ENCODE measurements at places on chromosomes 5 and 9. TPM values are rescaled to one million over a fixed set of nuclear protein-coding genes. Genes with fewer than 3 reads are reported as not detected.

The HDHD3 gene
- total RNA-seq, result 32.2 TPM

The ANKRD20A1 gene
- total RNA-seq, result 0.81 TPM

The CD14 gene
- 8.8 TPM for total RNA-seq

The SGCD gene
- total RNA-seq, result 0.32 TPM

The IPPK gene
- 5.9 TPM for total RNA-seq

The ANKRD31 gene
- 0.93 TPM for total RNA-seq

The CDKN2A gene
- 14.8 TPM for total RNA-seq

The IL4 gene
- 6.0 TPM for total RNA-seq

The PCDHGA3 gene
- total RNA-seq, result not detected

The CCL21 gene
- not detected for total RNA-seq

GRCh38 chr5:163565931-163566608, 60.7 kb downstream of the MAT2B start:
- DNase-seq, result peak; percentile 5

DNA sequence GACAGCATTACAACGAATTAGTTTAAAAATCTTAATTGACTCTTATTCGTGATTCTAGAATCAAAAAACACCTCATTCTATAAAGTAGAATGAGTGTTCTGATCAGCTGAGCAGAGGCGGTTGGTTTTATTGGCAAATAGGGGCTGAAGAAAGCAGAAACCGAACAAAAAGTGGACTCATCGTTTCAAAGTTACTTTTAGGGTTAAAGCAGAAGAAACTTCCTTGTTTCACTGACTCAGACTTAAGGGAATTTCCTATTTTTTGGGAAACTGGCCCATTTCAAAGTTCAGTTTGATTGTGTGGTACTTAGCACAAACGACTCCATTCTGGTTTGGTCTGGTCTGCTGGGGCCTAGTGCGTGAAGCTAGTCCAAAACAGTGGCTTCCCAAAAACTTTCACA, 862 bp upstream of the NDUFB6 start:
- DNase-seq, result no peak

- DNase-seq, result no peak
Measured at GRCh38 chr9:136899196-136899595, 12.9 kb downstream of the TRAF2 start.

DNA sequence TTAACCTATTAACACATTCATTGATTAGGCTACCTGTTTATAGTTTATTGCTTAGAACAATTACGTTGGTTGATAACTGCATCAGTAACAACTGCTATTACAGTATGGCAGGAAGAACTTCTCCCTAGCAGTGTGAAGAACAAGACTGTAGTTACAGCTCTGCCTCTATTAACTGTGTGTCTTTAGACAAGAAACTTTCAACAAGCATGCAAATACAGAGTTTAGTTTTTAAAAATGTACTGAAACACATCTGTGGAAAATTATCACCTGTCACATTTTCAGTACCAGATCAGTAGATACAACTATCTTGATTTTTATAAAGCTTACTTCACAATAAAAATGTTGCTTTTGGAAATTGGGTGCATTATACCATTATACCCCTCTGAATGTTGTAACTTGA, 22.2 kb downstream of the ELL2 start:
- DNase-seq, result no peak

DNA sequence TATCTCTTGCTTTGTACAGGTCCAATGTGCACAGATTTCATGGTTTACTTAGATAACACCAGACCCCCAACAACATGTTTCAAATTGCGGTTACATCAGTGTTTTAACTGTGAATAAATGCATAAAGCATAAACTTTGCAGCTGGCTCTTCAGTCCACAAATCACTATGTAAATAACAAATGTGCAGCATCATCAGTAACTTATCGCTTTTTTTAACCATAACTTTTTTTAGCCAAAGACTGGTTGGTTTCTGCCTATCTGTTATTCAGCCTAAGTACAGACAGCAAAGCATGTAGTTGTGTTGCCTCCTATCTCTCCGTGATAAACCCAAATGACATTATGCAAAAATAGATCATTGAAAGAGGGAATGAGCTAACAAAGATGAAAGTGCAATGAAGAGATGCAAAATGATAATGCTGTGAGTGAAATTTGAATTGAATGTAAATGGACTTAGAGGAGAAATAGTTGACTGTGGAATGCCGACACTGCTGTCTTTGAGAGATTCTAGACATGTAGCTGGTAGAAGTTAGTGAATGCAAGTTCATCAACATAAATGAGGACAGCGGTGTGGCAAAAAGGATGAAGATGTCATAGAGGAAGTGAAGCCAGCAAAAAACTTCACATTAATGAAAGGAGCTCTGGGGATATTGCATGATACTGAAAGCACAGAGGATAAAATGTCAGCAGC, 108.8 kb downstream of the PDE8B start:
- DNase-seq, result no peak

- DNase-seq, result no peak
Measured at GRCh38 chr9:114249424-114250234, 73.3 kb upstream of the ORM1 start.

- no peak for DNase-seq
Measured at GRCh38 chr5:179343021-179343718, 2.1 kb downstream of the ADAMTS2 start.

GRCh38 chr5:83540105-83540504, 68.6 kb downstream of the VCAN start:
- no peak for DNase-seq

DNA sequence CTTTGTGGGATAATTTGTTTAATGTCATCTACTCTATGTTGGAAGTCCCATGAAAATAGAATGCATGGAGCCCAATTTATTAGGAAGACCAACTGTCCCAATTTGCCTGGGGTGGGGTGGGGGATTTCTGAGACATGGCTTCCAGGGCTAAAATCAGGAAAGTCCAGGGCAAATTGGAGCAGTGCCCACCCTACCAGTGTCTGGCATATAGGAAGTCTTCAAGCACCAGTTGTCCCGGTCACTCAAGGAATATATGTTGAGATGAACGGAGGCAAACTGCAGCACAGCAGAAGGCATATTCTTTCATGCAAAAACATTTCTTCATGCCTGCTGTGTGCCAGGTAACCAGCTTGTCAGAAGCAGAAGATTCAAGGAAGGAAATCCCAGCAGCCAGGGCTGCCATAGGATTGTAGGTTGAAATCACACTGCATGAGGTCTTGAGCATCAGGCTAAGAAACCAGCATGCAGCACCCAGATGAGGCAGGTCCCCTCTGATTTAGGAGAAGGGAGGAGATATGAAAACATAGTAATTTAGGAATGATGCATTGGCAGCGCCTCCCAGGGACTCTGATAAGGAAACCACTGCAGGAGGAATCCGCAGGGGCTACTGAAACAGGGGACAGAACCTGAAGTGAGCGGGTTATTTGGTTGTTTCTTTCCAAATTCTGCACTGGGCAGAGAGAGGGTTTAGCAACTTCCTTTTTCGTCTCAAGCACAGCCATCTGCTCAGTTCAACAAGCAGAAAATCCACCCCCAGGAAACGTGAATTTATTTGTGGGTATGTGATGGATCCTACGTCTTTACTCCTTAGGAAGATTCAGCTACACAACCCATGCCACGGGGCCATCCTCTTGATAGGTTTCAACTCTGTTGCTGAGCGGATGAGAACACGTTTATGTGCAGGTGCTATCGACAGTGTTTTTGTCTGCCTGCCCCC, 112.6 kb upstream of the CPEB4 start:
- no peak for DNase-seq

- no peak for DNase-seq
Measured at GRCh38 chr9:114055061-114055460, 23.0 kb downstream of the AMBP start.

- DNase-seq, result no peak
Measured at GRCh38 chr5:9604416-9604815, 25.7 kb downstream of the TAS2R1 start.

DNA sequence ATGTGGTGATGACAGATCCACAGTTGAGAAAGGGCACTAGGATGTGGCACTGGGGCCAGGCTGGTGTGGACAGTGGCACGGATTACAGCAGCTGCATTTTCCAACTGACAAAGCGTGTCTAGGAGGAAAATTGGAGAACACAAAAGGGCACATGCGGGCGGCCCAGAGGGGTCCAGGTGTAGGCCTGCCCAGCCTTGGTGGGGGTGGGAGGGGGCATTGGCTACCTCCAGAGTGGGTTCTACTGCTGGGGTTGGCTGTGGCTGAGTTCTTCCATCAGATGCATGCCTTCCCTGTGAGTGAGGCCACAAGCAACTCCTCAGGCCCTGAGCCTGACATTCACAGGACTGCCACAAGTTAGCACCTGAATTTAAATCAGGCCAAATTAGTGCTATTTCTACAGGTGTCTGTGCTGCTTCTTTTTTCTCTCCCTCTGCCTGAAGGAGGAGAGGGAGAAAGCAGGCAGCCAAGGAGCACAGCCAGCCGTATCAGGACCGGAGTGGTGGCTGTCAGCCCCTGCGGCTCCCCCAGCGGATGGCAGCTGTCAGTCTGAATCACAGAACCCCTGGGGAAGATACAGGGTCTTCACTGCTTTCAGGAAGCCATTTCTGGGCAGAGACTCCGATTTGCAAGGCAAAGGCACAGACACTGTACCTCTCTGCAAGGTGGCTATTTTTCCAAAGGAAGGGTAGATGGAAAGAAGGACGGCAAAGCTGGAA, 464.2 kb downstream of the SPOCK1 start:
- DNase-seq, result no peak

DNA sequence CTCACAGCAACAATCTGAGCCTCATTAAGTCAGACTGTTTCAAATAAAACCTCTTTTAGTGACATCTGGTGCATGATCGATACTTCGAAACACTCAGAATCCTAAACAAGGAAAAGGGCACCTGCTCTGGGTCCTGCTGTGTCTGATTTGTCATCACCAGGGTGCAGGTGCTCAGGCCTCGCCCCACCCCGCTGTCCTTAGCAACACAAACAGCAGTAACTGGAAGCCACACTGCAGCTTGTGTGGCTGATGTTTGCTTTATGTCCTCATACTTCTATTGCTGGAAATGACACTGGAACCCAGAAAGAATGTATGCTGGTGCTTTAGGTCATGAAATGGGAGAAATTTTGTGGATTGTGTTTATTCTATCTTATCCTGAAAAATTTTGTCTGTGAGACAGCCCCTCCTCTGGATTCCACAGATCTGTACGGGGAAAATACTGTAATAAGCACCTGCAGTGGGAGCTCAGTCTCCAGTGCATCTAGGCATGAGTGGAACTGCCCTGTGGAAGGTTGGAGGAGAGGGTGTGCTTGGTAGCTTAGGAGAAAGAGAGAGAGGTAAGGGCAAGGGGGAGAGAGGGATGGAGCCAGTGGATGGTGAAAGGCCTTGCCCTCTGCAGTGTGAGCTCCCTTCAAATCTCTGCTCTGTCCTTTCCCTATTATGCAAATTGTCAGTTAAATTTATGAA, 284.2 kb downstream of the SMARCA2 start:
- DNase-seq, result no peak

DNA sequence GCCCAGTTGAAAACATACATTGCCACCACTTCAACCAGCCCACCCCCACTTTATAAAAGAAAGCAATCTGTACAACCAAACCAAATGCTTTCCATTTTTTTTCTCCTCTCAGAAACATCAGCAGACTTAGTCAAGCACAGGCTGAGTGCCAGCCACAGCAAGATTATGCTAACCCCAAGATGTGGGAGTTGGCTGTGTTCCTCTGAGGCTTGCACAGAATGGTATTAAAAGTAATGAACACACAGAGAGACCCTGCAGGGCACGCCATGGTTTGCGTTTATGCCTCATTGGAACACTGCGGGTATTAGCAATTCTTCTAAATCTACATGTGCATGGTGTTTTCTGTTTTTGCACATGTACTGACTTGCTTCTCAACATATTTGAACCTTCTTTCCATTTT, 419.9 kb upstream of the GRAMD2B start:
- no peak for DNase-seq

- no peak for DNase-seq
Measured at GRCh38 chr9:29802454-29802853, 2229.2 kb upstream of the C9orf72 start.

GRCh38 chr5:151098768-151099121, 17.9 kb upstream of the TNIP1 start:
- DNase-seq, result no peak

DNA sequence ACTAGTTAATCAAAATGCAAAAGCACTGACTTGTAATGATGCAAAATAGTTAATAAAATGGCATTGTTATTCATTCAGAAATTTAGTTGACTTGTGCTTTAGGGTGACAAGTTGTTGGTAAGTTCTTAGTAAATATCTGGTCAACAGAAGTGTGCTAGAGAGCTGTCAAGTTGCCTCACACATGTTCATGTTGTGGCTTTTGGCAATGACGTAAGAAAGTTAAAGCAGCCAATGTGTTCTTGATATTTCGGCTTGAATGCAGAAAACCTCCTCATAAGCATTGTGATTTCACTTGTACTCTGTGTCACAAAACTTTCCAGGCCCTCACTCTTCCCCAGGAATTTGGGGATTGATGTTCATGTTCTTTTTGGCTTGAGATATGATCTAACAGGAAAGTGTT, 626.7 kb downstream of the PRR16 start:
- no peak for DNase-seq
